T-helper 1 cell (primary cell): ENCODE measurements at places on chromosomes 2 and 18.
A peak's percentile ranks its signal among the peaks of the same experiment; 100 is the strongest.

GRCh38 chr2:220393711-220394110, 766.3 kb downstream of the SLC4A3 start:
- no peak for DNase-seq

GRCh38 chr2:117323331-117323730, 491.2 kb upstream of the DDX18 start:
- no peak for DNase-seq

DNA sequence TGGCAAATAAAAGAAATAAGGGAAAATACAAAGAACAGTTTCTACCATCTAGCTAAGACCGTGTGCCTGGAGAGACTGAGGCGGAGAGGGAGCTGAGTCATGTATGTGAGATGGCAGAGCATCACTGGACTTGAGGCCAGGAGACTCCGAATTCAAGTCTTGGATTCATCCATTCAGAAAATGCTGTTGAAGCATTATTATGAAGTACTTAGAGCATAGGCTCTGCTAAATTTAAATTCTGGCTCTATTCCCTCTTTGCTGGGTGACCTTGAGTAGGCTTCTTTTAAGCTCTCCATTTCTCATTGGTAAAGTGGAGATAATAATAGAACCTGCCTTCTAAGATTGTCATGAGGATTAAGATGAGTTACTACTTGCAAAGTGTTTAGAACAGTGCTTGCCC, 34.7 kb downstream of the NPHP1 start:
- DNase-seq: no peak

DNA sequence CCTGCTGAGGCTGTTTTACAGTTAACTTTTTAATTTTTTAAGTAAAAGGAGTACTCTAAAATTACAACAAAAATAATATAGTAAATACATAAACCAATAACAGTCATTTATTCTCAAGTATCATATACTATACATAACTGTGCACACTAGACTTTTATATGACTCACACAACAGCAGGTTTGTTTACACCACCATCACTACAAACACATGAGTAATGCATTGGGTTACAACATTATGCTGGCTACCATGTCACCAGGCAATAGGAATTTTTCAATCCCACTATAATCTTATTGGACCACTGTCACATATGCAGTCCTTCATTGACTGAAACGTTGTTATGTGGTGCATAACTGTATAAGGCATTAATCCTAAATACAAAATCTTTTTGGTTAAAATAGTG, 42.5 kb downstream of the RASGRP3 start:
- no peak for DNase-seq

DNA sequence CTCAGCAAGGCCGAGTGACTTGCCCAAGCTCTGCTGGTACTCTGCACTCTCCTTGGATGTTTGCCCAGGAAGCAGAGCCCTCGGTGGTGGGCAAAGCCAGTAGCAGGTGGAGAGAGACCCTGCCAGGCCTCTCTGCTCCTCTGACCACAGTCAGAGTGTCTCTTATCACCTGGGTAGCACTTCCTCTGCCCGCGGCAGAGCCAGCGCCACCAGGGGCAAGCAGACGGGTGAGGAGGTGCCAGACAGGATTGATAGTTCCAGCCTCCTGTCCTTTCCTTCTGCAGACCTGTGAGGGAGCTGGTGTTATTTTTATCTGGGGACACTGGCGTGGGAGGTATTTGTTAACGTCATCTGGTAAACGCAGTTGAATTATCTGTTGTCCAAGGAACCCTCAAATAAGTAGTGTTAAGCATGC, 152.9 kb downstream of the SMAD7 start:
- DNase-seq: no peak

DNA sequence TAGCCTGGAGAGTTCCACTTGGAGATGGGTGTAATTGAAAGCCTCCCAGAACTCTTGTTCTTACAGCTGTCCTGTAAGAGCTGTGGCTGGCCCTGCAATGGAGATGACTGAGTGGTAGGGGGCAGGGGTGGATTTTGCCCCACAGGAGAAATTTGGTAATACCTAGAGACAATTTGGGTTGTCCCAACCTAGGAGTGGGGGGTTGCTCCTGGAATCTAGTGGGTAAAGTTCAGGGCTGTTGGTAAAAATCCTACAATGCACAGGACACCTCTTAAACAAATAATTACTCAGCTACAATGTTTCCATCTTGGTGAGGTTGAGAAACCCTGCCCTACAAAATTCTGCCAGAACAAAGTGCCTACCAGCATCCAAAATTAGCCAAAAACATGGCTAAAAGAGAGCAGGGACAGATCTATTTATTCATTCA, 181.1 kb upstream of the SH3BP4 start:
- no peak for DNase-seq

DNA sequence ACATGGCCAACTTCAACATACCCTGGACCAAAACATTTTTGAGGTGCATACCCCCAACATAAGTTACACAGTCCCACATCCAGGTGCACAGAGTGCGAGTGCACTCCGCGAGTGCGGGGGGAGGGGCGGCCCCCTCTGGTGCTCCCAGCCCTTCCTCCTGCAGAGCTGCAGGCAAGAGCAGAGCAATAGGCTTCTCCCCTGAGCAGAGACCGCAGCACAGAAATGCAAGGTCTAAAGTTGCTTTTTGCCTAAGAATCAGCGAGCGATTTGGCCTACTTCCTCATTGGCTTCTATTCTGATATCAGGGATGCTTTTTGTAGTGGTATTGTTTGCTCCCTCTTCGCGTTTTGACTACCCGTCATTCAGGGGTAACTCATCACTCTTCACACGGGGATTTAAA, 40.6 kb downstream of the BOLA3 start:
- DNase-seq: no peak

DNA sequence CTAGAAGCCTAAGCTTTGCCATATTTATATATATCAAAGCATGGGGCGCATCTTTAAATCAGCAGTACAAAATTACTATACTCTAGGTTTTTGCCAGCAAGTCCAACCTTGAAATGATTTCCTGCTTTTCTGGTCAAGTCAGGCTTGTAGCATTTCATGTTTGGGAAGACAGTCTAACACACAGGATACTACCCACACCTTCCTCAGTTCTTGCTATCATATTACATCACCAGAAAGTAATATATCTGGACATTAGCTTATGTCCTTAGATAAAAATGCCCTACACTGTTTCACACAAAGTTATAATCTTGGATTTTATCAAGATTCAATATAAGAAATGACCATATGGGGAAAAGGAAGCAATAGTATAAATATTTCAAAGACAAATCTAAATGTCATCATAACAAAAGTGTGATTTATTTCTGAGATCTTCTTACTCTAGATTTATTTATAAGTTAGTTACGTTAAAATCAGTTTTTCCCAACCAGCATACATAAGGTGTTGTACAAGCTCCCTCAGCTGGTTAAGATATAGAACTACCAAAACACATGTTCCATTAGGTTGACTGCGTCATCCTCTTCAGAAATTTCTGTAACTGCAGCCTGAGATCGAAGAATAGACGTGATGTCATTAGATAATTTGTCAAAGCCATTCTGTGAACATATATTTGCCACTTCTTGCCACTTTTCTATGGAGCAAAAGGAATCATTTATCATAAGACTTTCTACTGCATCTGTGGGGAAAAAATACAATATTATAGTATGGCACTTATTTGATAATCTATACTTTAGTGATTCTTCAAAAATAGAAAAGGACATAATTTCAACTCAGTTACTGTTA, 56.6 kb downstream of the CLHC1 start:
- peak; percentile 37 for DNase-seq

DNA sequence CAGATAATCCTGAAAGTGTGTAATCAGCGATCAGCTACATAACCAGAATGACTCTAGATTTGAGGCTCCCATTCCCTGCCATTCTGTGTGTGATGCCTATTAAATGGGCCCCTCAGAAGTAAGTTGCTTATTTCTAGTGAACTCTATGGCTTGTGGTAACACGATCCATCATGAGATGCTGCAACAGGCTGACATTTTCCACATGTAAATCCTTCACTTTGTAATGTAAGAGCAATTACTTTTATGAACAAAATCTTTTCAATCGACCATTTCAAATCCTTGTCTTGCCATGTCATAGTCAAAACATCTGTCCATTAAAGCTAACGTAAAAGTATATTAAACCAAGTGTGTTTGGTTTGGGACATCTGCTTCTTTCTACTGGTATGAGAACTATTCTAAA, 175.9 kb upstream of the ETAA1 start:
- no peak for DNase-seq

DNA sequence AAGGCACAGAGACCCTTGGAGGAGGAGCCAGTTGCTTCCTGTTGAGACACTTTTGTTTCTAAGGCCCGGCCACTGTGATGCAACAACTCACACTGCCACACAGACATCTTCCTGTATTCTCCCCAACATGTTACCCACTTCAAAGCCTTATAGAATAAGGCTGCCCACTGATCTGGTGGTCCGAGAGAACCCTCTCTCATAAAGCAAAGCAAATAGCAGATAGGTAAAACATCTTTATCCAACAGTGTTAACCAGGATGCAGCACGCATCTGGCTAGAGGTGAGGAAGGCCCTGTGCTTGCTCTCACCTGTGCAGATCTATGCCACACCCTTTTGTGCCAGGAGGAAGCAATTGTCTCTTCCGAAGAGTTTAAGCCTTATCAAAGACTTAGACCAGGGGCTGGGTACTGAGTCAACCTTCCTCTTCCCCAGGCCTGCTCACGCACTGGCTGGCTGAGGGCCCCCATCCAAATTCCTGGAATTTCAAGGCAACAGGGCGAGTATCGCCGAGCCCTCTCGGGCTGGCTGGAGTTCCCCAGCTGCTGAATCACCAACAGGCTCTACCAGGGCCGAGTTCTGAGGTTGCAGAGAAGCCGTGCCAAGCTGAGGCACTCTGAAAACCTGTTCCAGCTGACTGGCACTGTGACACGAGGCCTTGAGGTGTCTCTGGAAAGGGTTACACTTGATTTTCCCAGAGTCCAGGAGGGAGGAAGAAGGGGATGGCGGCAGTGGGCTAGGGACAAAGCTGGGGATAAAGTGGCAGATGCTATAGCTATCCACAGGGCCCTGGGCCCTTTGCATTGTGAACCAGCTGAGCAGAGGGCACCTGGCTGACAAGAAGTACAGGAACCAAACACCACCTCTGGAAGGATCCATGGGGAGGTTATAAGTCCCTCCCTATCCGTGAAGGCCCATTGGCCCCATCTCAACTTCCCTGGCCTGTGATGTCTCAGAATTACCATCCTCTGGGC, 29.3 kb downstream of the TGFA start:
- no peak for DNase-seq

DNA sequence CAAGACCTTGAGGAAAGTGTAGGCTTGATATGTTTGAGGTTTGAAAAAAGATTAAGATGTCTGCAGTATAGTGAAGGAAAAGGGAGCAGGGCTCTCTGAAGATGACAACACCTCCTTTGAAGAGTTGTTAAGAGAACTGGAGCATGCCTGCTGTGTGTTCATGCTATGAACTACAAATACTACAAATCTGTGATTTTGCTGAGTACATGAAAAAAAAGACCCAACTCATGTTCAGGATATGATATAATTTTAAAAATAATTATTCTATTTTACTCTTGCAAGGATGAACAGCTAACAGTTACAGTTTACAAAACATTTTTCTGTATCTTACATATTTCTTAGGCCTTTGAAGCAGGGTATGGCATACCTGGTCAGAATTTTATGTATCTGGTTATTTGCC, 305.4 kb upstream of the CWC22 start:
- no peak for DNase-seq

DNA sequence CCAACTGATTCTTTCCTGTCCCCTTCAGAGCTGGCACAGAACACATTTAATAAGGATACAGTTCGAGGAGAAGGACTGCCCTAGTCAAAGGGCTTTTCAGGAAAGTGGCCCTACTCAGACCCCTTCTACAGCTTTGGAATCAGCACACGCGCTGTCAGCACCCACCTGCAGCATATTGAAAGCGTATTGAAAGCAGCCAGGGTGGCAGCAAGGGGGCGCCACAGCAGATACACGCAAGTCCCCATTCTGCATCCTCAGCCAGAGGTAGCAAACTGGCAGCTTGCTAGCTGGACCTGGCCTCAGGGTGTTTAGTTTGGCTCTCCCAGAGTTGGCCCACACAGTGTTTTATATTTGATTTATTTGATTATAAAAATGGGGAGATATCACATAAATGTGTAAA, 101.0 kb upstream of the NT5C1B start:
- DNase-seq: no peak

GRCh38 chr2:25991965-25992364, 9.7 kb upstream of the KIF3C start:
- no peak for DNase-seq

- no peak for DNase-seq
Measured at GRCh38 chr2:30820381-30821055, 13.3 kb upstream of the CAPN13 start.

- no peak for DNase-seq
Measured at GRCh38 chr2:23464156-23464555, 79.2 kb downstream of the KLHL29 start.

DNA sequence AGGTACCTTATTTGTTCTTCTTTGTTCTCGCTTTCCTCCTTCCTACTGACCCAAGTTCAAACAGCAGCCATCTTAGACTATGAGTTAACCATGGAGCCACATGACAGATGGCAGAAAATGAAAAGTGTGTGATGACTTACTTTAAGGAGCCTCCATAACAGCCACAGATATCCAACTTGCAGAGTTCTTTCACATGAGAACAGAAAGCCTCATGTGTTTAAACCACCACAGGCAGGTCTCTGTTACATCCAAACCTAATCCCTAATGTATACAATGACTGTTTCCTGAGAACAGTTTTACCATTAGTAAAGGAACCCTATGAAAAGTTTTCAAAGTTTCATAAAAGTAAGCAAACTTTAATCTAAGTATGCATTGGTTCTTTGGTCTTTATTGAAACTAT, 20.3 kb downstream of the B4GALT6 start:
- no peak for DNase-seq

DNA sequence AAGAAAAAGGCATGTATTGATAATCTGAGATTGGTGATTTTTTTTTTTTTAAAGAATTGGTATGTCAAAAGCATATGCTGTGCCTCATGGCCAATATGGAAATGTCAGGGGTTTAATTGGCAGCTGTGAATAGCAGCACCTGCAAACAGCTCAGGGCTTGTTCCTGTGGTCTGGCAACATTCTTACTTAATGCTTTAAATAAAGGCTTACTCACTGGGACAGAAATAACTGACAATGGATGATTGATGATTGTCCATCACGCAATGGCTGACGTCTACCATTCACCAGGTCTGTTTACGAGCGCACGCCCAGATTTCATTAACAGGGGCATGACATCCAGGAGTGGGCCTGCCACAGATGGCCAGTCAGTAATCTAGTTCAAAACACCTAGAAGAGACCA, 66.7 kb downstream of the ETAA1 start:
- DNase-seq: no peak

DNA sequence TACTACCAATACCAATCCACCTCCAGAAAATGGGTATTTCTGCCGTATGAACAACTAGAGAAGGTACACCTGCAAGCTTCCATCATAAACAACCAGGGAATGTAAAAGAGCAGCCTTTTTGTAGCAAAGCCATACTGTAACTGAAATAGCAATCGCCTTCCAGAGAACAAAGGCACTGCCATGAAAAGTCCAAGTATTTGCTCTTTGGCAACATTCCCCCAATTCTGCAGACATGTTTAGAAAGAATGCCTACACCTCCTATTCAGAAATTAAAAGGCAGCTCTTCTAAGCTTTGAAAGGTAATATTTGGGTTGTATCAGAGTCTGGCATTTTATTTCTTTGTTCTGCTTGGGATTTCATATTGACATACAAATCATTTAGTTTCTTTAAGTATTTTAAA, 487.7 kb downstream of the ERBB4 start:
- DNase-seq: no peak
